Frontal cortex (tissue), 4 donors: ENCODE measurements at places on chromosomes 2 and 18. TPM values are rescaled to one million over a fixed set of nuclear protein-coding genes. Genes with fewer than 3 reads are reported as not detected.

Gene HNMT
- total RNA-seq, result 64.0 TPM

Gene PLA2R1
- 1.6 TPM for total RNA-seq

Gene PROM2
- total RNA-seq, result 0.82 TPM

Gene DNMT3A
- total RNA-seq, result 71.3 TPM

Gene DLX2
- total RNA-seq, result 2.9 TPM

Gene PLEKHH2
- total RNA-seq, result 7.3 TPM

Gene LYPD6
- total RNA-seq, result 9.4 TPM

Gene DSC2
- 5.3 TPM for total RNA-seq

Gene TCF23
- total RNA-seq, result not detected

Gene ACADL
- total RNA-seq, result 8.2 TPM

Gene TMEM214
- total RNA-seq, result 7.7 TPM

Gene CYBRD1
- total RNA-seq, result 10.2 TPM

Gene FRZB
- total RNA-seq, result 17.1 TPM

Gene TXNDC2
- total RNA-seq, result not detected

Gene PLB1
- 1.2 TPM for total RNA-seq

Gene MAPK4
- 23.6 TPM for total RNA-seq

Gene GNAL
- 92.9 TPM for total RNA-seq
